ENCODE measurements at places on chromosomes 11 and 22. TPM values are rescaled to one million over a fixed set of nuclear protein-coding genes. Genes with fewer than 3 reads are reported as not detected.

- no peak for DNase-seq
Observed at GRCh38 chr11:10436224-10436623, 18.8 kb upstream of the AMPD3 start.

DNA sequence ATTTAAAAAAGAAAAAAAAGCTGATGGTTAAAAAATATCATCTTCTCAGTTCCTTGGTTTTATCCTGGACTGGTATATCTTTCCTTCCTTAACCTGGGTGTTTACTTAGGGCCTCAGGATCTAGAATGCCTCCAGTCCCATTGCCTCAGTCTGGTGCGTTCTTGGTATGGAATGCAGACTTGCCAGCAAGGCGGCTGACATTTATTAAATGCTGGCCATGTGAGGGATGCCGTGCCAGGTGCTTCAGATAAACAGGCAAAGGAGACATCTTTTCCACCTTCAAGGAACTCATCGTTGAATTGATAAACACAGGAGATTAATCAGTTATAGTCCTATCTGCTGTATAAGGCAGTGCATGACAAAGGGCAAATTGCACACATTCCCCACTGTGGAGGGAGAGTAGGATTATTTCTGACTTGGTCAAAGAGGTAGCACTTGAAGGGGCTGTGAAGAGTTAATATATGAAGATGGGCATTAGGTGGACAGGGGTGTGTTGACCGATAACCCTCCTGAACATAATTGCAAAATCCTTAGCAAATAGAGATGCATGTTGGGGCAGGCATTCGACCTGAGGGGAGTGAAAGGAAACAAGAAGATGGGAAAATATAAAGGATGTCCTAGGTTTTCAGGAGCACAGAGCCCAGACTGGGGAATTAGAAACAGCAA is 54.4 kb downstream of the ALX4 start:
- no peak for DNase-seq

KRTAP5-7 gene
- not detected for total RNA-seq

GRCh38 chr11:117735350-117735977 is 61.6 kb downstream of the DSCAML1 start:
- no peak for DNase-seq

LRRC4C gene
- 0.44 TPM for total RNA-seq

DNA sequence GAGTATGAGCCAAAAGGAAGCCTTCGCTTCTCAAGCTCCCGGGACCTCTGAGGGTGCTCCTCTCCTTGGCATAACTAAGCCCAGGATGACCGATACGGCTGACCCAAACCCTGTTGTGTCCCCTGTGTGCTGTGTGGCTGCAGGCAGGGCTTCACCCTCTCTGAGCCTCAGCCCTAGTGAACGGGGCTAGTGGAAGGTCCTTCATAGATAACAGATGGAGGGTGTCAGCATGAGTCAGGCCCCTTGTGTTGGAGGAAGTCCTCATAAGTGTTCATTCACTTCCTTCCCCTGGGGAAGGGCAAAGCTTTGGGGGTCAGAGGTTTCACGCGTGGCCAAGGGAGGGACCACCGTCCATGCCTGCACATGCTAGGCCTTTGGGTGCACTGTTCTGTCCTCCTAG is 21.5 kb downstream of the SHISAL1 start:
- DNase-seq = no peak

DNA sequence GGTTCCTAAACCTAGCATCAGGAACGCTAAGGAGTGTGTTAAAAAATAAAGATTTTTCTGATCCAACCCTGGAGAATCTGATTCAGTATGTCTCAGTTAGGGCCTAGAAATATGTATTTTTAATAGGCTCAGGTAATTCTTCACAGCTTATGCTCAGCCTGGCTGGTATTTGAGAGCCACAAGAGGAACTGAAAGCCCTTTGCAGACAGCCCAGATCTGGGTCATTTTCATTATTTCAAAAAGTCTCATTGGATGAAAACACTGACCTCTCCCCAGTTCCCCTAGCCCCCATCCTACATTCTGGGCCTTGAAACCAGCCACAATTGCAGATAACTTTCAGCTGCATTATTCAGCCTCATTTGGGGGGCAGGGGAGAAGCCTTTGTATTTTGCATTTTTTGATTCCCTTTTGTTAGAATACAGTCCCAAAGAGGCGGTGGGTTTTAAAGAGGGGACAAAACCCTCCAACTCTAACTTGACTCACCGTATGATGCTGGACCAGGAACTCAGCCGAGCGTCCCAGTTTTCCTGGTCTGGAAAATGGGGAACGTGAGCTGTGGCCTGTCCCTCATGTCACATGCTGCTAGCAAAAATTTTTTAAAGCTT is 66.0 kb upstream of the LARGE1 start:
- no peak for DNase-seq

- DNase-seq = no peak
Observed at GRCh38 chr11:2945757-2946287, 16.6 kb upstream of the PHLDA2 start.

GGTLC2 gene
- total RNA-seq = not detected

- no peak for DNase-seq
Observed at GRCh38 chr11:115710426-115710825, 206.2 kb upstream of the CADM1 start.

DNA sequence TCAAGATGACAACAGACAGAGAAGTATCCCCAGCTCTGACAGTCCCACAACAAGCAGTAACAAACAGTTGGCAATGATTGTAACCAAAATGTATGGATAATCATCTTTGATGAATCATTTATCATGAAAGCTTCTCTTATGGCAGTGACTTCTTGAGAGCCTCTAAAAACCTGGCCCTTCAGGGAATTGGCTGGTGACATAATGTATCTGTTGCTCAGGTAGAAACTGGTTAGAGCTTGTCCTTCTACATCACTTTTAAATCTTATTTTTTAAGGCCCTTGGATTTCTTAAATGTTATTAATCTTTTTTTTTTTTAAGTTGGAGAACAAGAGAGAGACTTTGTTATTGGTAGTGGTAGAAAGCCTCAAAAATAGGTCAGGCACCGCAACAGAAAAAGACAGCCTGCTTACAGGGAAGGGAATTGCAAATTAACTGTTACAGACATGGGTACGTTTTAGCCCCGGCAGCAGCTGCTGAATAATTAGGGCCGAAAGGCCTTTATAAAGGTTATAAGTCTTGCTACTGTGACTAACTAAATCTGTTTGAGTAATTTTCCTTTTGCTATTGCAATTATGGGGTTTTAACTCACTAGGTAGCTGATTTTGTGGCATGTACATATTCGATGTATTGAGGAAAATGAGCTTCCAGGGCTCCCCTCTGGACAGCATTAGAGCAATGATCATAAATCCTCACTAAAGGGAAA is 207.7 kb upstream of the LRRC4C start:
- no peak for DNase-seq

All from heart left ventricle (tissue), 16 donors.